Stimulated activated CD4-positive, alpha-beta T cell treated with anti-CD3 and anti-CD28 coated beads, TNF-alpha, amount 100 ng/mL, for 1 hour (primary cell): ENCODE measurements at places on chromosomes 1 and 21.

DNA sequence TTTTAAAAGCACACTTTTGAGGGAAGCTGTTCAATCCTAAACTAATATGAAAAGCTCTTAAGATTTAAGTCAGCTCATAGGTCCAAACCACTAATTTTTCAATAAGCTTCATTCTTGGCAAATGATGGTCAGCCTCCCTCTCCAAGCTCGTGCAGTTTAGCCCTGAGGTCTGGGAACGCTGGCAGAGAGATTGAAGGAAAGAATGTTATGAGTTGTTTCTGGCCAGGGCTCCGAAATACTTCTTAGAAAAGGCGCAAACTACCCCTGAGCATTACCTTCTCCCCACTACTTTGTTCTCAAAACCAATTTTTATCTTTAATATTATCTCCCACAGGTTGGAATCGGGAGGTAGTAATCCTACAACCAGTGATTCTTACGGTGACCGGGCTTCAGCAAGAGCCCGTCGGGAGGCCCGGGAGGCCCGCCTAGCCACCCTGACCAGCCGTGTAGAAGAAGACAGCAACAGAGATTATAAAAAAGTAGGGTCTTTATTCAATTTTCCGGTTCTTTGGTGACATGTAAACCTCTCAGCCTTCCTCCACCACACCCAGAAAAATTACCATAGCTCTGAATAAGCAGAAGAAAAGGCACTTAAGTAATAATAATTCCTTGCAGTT lies 147.7 kb downstream of the SYT2 start:
- no peak for DNase-seq

DNA sequence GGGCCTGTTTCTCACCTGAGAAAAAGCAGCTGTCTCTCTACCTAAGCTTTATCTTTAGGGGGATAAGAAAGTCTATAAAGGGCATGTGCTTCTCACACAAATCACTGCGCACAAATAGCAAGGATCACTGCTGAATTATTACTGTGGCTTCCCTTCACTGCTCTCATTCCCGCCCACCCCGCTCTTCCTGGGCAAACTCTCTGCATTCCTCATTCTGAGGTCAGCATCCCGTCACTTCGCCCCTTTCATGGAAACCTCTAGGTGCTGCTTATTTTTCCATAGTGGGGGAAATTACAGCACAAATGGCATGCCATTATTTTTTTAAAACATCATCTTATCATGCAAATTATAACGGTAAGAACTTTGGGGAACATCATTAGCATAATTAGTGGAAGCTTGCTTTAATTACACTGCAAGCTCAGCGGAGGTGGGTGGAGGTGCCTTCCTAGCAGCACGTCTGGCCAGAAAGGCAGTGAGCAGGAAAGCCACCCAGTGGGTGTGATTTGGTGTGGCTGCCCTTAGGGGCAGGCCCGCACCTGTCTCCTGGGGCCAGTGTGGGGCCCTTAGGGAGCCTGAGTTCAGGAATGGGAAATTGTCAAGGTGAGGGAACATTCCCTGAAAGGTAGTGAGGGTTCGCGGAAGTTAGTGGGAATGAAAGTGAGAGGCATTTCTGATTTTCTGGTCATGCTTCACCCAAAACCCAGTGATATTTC lies 105.9 kb downstream of the LAMC2 start:
- DNase-seq = no peak

DNA sequence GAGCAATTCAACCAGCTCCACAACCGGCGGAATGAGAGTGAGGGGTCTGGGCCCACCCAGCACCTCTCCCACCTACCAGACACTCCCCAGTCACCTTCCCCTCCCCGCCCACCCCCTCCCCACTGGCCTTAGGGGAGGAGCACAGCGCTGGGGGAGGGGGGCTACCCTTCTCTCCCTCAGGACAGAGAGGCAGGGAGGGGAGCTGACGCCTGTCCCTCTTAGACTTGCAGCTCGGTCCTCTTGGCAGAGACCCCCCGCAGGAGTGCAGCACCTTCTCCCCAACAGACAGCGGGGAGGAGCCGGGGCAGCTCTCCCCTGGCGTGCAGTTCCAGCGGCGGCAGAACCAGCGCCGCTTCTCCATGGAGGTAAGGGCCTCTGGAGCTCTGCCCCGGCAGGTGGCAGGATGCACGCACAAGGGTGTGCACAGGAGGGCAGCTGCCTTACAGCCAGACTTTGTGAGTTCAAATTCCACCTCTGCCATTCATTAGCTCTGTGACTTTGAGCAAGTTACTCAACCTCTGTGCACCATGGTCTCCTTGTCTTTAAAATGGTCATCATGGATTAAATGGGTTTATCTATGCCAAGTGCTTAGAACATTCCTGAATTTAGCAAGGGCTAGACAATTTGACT lies 18.9 kb downstream of the CDK18 start:
- DNase-seq = no peak

DNA sequence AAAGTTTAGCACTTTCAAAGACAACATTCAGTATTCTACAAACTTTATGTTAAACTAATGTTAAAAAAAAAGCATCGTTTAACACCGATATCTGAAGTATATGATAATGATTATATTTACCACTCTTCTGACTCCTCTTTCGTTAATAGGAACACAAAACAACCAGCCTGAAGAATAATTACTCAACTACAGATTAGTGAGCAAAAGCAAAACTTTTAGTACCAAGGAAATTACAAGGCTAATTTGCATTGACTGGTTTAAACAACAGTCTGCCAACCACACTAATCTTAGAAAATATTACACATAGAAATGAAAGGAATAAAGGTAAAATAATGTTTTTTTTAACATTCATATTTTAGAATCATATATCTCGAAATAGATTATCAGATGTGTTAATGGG lies 500.7 kb downstream of the LMO4 start:
- DNase-seq = no peak

DNA sequence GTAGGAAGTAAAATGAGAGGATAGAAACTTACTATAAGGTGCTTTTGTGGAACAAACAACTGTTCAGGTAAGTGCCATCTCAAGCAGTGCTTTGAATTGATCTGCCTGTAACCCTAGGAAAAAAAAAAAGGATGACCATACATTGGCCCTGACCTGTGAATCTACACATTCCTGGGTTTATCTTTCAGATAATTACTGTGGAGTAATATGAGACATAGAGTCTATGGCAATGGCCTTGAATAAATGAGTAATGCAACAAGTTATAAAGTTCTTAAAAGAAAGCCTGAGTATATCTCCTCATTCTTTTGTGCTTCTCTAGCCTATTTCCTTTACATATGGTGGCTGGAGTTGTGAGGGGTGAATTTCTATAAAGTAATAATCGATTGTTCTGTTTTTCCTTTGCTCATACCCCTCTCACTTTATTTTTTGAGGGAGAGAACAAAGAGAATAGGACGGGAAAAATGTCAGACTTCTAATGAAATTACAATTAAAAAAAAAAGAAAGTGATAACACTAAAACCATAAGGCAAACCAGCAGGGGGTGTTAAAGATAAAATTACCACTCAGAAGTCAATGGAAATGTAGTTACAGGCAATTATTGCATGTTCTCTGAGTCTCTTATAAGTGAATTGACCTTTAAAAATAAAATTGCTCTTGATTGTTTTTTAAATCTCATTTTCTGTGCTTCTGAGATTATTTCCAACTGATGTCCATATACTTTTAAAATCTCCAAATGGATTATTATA lies 12.4 kb upstream of the ATP1A1 start:
- no peak for DNase-seq
